Mesothelial cell of epicardium (in vitro differentiated cells): ENCODE measurements at places on chromosomes 1 and 21. TPM values are rescaled to one million over a fixed set of nuclear protein-coding genes. Genes with fewer than 3 reads are reported as not detected.

The CACNA1S gene
- total RNA-seq, result 0.05 TPM in 1 of 3 replicates, not detected in the others

The KCNA3 gene
- 0.29 to 0.45 TPM (median 0.34 TPM) in 3 replicates for total RNA-seq

The CTSE gene
- 0.16 TPM in 1 of 3 replicates, not detected in the others for total RNA-seq

The TCP10L gene
- total RNA-seq, result 1.4 to 1.6 TPM (median 1.5 TPM) in 3 replicates

DNA sequence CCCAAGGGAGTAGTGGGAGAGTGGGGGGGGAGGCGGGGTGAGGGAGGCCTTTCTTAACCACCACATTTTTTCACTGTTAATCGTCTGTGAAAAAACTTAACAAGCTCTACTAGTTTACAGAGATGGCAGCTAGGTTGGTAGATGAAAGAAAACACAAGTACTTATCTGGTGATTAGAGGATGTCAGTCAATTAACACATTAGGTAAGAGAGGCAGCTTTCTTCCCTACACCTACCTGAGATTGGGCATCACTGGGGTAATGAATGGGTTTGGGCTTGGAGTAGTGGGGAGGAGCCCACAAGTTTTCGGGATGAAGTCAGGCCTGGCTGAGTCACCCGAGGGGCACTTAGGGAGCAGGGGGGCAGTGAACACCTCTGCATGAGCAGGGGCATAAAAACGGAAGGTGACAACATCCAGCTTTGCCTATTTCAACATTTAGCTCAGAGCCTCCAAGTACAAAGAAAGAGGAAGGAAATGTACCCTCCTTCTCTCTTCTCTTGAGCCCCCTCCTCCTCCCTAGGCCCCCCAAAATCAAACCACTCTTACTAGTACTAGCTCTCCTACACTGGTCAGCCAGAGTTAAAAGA, 2.5 kb downstream of the LBR start:
- H3K4me3 ChIP-seq, result peak overlapping the region; percentile 26
- H3K36me3 ChIP-seq, result peaks cover 1% of the 10 kb centered on the region
- H3K27ac ChIP-seq, result peak overlapping the region; percentile 55
- DNase-seq, result no peak
- H3K4me1 ChIP-seq, result peaks cover 50% of the 10 kb centered on the region

GRCh38 chr1:156740741-156741480, at the start of gene MRPL24:
MRPL24 (minus strand) TSS chr1:156741088; CDS start chr1:156738704, 2,384 bp downstream.
- peaks cover 25% of the 10 kb centered on the region for H3K4me1 ChIP-seq
- peak; percentile 95 for DNase-seq
- peaks cover 21% of the 10 kb centered on the region for H3K36me3 ChIP-seq

- H3K36me3 ChIP-seq, result peaks cover 4% of the 10 kb centered on the region
- no peak overlapping the region for H3K4me3 ChIP-seq
- no peak for DNase-seq
- H3K27me3 ChIP-seq, result no peaks in the 10 kb centered on the region
- H3K27ac ChIP-seq, result no peak overlapping the region
Measured at GRCh38 chr1:93629101-93630059, 52.3 kb downstream of the BCAR3 start.

GRCh38 chr1:244316407-244316806, 135.3 kb downstream of the ADSS2 start:
- no peaks in the 10 kb centered on the region for H3K27me3 ChIP-seq
- DNase-seq, result no peak
- H3K36me3 ChIP-seq, result no peaks in the 10 kb centered on the region
- H3K4me1 ChIP-seq, result peaks cover 8% of the 10 kb centered on the region
- H3K27ac ChIP-seq, result no peak overlapping the region

GRCh38 chr1:225449261-225449660, 21.4 kb upstream of the LBR start:
- no peak for DNase-seq
- no peak overlapping the region for H3K27ac ChIP-seq
- H3K27me3 ChIP-seq, result no peaks in the 10 kb centered on the region
- H3K4me1 ChIP-seq, result peaks cover 28% of the 10 kb centered on the region
- H3K4me3 ChIP-seq, result no peak overlapping the region
- H3K36me3 ChIP-seq, result no peaks in the 10 kb centered on the region

GRCh38 chr1:205369701-205370123, 13.0 kb upstream of the KLHDC8A start:
- H3K4me1 ChIP-seq, result peaks cover 36% of the 10 kb centered on the region
- no peaks in the 10 kb centered on the region for H3K36me3 ChIP-seq
- no peak for DNase-seq

DNA sequence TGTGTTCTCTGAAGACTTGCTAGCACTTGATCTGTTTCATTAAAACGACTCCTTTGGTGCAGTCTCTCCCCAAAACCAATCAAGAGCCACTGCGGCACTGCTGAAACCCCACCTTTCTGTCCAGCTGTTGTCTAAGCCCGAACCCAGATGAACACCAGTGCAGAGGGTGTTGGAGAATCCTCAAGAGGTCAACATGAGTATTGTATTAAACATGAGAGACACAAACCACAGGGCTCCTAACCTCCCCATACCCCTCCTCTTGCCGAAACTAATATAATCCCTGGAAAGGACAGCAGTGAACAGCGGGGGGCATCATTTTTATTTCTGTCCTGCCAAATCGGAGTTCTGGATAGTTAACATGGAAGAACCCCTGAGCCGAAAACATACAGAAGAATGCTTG, 333.9 kb downstream of the CAMTA1 start:
- H3K4me1 ChIP-seq, result peaks cover 3% of the 10 kb centered on the region
- no peaks in the 10 kb centered on the region for H3K36me3 ChIP-seq
- no peak overlapping the region for H3K4me3 ChIP-seq
- DNase-seq, result no peak
- peaks cover 30% of the 10 kb centered on the region for H3K27me3 ChIP-seq

DNA sequence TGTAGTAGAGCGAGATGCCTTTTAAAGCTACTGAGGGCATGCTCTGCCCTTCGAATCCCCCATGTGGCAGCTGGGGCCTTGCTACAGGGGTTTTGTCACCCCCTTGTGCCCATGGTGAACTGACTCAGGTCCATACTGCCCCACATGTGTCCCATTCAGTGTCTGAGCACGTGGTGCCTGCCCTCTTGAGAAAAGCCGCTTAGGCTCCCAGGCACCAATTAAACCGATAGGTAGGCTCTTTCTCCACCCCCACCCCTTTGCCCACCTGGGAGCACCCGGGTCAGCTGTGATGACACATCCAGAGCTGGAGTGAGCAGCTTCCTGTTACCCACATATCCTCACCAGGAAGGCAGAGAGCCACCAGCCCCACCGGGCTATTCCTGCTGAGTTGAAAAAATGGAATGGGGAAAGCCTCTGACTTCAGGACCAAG, 30.5 kb downstream of the TMCC2 start:
- no peaks in the 10 kb centered on the region for H3K27me3 ChIP-seq
- peaks cover 16% of the 10 kb centered on the region for H3K4me1 ChIP-seq
- no peaks in the 10 kb centered on the region for H3K36me3 ChIP-seq
- no peak overlapping the region for H3K27ac ChIP-seq
- H3K4me3 ChIP-seq, result no peak overlapping the region
